ENCODE measurements at places on chromosomes 13 and 19.
A peak's percentile ranks its signal among the peaks of the same experiment; 100 is the strongest.

DNA sequence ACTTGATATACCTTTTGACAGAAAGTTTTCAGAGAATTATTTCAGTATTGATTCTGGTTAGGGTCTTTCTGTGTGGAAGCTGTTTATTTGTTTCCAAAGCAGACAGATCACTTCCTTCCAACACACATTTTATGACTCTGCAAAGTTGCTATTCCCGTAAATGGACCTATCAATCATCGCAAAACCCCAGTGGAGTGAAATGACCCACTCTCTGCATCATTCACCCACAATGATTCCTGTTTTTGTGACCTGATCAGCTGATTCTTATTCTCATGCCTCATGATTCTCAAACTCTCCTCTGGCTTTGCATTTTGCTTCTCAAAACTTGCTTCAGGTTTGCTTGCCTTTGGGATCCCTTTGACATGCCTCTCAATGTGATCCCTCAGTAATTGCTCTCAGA is 453.7 kb downstream of the PCDH17 start:
- no peak for DNase-seq

DNA sequence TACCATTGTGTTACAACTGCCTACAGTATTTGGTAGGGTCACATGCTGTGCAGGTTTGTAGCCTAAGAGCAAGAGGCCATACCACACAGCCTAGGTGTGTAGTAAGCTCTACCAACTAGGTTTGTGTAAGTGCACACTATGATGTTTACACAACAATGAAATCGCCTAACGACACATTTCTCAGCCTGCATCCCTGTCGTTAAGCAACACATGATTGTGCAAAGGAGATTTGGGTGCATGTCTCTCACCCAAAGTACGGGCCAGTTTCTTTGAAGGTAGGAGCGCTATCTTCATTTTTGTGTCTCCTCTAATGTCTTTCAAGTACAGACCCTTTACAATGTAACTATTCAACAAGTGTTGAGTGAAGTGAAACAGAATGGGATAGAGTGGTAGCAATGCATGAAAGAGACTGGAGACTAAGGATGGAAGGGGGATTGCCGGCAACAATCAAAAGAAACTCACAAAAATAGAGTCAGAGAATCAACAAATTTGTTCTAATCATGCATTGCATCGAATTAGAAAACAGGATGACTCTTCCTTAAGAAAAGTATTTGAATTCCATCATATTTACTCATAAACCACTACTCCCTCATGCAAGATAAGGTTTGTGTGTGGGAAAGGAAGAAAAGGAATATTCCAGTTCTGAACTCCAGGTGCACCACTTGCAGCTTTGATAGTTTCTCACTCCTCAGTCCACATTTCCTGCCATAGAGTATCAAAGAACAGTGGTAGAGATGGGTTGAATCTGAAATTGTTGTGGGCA is 60.2 kb upstream of the TNFRSF19 start:
- DNase-seq, result no peak

DNA sequence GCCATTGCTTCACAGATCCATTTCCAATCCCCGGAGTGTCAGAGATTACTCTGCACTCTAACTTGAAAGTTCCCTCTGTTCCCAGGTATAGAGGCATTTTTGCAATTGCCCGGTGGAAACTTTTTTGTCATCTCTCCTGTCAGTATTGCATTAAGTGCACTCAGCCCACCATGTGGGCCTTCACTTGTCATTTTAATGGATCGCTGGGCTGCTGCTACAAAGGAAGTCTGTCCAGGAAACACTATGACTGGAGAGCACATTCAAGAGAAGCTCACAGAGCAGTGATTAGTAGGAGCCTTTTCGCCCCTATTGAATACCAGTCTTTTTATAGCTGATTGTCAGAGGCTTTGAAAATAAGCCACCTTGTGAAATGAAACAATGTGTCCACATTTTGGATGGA is 180.9 kb downstream of the B3GLCT start:
- no peak for DNase-seq

DNA sequence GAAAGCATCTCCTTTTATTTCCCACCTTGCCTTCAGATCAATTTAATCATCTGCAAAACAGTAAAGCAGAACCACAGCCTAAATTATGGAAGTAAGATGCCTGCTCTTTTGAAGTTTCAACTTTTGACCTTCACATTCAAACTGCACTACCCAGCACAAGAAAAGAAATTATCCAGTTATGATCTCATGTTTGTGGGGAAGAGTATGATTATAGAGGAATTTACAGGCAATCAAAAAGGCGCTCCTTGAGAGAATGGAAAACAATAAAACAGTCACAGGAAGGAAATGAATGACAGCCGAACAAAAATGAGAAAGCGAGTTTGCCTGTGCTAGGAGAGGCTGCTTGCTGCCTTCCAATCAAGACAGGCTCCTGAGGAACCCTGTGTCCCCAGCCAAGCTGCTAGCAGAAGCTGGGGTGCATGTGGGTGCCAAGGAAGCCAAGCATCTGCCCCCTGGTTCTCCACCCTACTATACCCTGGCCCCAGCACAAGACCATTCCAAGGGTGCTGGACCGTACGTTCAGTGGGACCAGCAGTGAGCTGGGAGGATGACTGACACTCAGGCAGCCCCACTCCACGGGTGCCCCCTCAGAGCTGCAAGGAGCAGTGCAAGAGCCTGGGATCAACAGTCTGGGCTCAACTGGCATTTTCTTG is 47.8 kb downstream of the PEPD start:
- DNase-seq, result no peak

- DNase-seq, result peak; percentile 58
Observed at GRCh38 chr19:4338441-4339355, at the start of gene STAP2. STAP2 (minus strand) TSS chr19:4338827; CDS start chr19:4338753, 74 bp downstream.

DNA sequence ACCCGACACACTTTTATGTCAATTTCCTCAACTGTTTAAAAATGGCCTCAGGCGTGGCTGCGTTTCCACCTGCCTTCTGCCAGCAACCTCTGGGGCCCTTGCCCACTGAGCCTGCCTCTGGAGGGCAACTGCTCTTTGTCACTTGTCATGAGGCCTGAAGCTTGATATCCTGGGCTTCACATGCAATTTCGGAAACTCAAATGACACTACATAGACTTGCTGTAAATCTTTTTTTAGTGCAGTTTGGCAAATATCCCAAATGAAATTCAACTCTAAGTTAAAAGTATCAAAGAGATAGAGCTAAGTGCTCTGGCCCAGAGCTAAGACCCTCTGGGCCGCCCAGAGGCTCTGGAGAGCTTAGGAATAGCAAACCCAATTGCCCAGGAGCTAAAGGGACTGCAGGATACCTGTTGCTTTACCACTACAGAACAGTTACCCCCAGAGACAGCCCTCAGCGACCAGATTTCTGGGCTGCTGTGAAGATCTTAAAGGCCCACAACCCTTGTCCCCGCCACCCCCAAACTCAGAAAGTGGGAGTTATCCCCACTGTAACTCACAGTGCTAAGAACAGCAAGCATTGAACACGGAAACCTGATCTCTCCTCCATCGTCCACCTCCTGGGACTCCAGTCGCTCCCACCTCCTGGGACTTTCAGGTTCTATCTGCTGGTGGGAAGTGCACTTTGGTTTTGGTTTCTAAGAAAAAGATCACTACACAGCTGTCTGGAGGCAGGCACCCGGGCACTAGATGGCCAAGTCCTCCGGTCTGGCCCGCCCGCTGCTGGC is 19.4 kb downstream of the GJA3 start:
- DNase-seq, result peak; percentile 61

DNA sequence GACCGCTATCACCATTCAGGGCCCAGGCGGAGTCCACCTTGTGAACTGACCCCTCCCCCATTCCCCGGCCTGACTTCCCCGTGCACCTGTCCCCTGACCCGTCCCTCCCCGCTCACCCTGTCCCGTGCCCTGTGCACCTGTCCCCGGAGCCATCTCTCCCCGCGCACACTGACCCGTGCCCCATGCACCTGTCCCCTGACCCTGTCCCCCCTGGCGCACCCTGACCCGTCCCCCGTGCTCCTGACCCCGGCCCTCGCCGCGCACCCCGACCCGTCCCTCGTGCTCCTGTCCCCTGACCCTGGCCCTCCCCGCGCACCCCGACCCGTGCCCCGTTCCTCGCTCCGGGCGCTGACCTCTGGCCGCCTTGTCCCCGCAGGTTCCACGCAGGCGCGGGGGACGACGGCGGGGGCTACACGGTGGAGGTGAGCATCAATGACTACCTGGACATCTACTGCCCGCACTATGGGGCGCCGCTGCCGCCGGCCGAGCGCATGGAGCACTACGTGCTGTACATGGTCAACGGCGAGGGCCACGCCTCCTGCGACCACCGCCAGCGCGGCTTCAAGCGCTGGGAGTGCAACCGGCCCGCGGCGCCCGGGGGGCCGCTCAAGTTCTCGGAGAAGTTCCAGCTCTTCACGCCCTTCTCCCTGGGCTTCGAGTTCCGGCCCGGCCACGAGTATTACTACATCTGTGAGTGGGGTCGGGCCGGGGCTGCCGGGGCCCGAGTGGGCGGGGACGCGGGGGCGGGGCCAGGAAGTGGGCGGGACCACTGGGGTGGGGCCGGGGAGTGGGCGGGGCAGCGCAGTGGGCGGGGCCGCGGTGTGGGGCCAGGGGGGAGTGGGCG is 9.7 kb downstream of the EFNA2 start:
- DNase-seq, result no peak

GRCh38 chr19:36142046-36142445 is 2.2 kb downstream of the CAPNS1 start:
- DNase-seq, result no peak

GRCh38 chr19:51150627-51151026 is 8.5 kb downstream of the SIGLEC7 start:
- DNase-seq, result no peak

DNA sequence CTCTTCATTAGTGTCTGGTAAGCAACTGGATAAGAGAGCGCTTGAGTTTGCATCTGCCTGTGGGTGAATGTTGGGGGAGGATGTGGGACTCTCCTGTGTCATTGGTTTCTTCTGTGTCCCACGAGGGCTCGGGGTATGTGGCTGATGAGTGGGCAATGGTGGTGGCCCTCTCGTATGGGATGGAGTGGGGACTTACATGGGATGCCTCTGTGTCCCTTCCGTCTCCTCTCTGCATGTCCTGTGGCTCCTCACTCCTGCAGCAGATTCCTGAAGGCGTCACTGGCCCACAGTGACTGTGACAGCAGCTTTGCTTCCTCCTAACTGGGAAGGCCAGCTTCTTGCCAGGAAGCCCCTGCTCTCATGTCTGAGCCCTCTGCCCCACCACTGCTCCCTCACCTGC is 2.6 kb upstream of the LRP3 start:
- DNase-seq, result no peak

- DNase-seq, result no peak
Observed at GRCh38 chr19:51317376-51317775, 5.9 kb downstream of the IGLON5 start.

Data from tongue (tissue), 3 donors.